Stimulated activated CD8-positive, alpha-beta memory T cell treated with anti-CD3 and anti-CD28 coated beads, Interleukin-7, amount 100 ng/mL, for 4 hours (primary cell): ENCODE measurements at places on chromosomes 7 and 10.

- no peak for DNase-seq
Measured at GRCh38 chr7:21377545-21377944, 50.3 kb upstream of the SP4 start.

- DNase-seq, result no peak
Measured at GRCh38 chr10:3248526-3249306, 76.1 kb upstream of the PITRM1 start.

DNA sequence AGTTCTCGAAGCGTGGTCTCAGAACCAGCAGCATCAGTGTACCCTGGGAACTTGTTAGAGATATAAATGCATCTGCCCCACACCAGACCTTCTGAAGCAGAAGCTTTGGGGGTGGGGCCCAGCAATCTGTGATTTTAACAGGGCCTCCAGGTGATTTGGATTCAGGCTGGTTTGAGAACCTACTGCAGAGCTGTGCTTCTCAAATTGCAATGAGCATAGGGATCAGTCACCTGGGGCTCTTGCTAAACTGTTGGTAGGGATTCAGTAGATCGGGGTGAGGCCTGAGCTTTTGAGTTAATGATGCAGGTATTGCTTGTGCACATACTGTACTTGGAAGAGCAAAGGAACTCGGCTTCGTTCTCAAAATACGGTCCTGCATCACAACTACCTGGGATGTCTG lies 243.6 kb upstream of the PODXL start:
- DNase-seq, result no peak

DNA sequence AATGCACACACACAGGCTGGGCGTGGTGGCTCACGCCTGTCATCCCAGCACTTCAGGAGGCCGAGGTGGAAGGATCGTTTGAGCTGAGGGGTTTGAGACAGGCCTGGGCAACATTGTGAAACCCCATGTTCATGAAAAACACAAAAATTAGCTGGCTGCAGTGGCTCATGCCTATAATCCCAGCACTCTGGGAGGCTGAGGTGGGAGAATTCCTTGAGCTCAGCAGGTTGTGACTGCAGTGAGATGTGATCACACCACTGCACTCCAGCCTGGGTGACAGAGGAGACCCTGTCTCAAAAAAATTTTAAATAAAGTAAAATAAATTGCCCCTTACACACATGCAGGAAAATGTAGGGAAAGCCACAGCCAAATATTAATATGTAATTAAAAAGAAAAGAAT lies 44.1 kb downstream of the RNF32 start:
- no peak for DNase-seq

DNA sequence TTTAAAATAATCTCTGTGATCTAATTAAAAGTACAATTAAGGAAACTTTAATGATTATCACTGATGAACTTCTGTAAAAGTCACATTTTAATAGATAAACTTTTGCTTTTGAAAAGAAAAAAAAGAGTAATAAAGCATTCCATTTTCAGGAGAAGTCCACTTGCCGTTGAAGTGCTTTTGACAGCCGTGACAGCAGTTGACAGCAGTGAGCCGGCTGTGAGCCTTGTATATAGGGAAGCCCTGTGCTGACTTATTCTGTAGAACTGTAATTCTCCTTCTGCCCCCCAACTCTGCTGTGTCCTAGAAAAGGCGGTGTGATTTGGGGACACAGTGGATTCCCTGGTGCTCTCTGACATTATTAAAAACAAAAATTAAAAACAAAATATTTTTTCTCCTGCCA lies 78.0 kb downstream of the POM121L12 start:
- no peak for DNase-seq

GRCh38 chr7:48305661-48306060 lies 134.4 kb downstream of the ABCA13 start:
- DNase-seq, result no peak

- DNase-seq, result no peak
Measured at GRCh38 chr7:55214707-55215106, 150.4 kb upstream of the LANCL2 start.

GRCh38 chr7:1555046-1555812 lies 776 bp downstream of the TMEM184A start:
- no peak for DNase-seq
